ENCODE measurements at places on chromosomes 3 and 15.

DNA sequence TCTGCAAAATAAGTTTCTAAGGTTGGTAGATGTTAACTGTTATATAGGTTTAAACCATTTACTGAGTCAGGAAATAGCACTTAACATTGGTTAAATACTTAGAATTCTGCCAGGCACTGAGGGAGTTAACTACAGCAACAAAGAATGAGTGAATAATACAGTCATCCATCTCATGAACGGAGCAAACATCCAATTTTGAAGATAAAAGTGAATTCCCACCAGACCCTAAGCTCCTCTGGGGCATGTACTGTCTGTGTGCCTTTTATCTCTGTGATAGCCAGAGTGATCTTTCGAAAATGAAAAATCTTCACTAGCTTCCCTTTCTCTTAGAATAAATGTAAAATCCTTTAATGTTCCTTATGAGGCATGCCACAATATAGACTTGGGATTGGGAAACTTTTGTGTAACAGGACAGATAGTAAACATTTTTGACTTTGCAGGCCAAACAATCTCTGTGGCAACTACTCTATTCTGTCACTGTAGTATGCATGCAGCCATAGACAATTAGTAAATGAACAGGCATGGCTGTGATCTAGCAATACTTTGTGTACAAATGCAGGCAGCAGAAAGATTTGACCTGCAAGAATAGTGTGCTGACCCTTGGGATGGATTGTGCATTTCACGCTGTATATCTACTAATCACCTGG lies 294.5 kb upstream of the LMCD1 start:
- no peak for DNase-seq

DNA sequence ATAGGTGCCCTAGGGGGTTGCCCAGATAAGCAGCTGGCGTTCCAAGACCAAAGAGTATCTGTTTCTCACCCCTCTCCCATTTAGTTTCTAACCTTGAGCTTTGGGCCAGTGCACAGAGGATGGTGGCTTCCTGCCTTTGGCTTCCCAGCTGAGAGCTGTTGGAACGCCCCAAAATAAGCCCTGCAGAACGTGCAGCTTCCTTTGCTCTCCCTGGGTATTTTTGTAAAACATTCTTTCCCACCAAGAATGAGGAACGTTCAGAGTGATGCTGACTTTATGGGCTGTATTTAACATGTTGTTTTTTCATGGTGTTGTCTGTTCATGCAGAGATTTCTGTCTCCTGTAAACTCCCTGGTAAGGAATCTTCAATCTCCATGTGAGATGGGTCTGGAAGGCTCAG lies 63.8 kb downstream of the LPP start:
- no peak for DNase-seq

DNA sequence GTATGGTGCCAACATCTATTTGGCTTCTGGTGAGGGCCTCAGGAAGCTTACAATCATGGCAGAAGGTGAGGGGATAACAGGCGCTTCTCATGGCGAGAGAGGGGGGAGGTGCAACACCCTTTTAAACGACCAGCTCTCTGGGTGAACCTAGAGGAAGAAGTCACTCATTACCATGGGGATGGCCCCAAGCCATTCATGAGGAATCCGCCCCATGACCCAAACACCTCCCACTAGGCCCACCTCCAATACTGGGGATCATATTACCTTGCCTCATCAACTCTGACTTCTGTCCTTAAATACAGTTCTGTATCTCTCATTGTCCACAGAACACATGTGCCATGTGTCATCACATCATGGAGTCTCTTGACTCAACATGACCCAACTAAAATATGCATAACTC lies 37.5 kb upstream of the CLRN1 start:
- DNase-seq = no peak

DNA sequence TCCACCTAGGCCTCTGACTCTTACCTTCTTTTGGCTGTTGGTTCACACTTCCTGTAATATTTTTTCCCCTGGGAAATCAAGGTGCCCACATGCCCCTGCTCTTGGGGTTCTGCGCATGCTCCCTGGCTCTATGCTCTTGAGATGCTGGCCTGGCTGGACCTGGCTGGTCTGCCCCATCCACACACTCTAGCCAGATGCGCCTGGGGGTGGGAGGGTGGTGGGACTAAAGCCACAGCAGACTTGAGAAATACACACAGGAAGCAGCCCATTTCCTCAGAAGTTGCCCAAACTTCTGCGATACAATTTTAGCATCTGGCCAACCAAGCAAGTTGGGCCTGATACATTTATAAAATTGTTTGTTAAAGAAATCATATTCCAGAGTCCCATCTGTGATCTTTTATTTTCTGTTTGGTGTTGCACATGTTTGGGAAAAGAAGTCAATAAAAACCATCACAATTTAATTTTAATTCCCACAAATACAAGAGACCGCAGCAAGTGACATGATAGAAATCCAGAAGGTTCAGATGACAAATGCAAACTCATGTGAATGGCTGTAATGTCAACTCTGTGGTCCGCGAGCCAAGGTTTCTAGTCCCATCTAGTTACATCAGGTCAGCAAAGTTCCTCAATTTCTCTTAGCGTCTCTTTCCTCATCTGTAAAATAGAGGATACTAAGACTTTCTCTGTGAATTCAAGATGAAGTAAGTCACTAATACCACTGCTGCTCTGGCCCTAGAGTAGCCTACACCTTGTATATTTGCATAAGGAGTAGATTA lies 55.9 kb upstream of the MEF2A start:
- no peak for DNase-seq

GRCh38 chr3:16295298-16295890 lies 30.4 kb downstream of the OXNAD1 start:
- no peak for DNase-seq

- no peak for DNase-seq
These were observed 74.9 kb upstream of the SKOR1 start for GRCh38 chr15:67750371-67750770.

DNA sequence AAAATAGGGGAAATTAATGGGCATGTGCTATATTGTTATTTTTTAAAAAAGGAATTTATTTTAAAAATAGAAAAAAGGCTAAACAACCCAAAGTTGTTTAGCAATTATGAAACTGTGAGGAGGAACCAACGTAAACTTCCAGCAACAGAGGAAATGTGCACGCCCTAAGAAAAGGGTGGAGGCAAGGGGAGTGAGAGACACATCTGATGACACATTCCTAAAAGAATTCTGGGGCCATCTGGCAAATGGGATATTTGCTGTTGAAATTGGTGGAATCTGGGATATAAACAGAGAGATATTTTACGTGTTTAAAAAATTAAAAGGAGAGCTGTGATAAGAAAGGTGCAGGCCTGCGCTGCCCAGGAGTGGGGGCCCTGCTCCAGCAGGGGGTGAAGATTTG lies 50.8 kb upstream of the MUC13 start:
- DNase-seq = no peak

DNA sequence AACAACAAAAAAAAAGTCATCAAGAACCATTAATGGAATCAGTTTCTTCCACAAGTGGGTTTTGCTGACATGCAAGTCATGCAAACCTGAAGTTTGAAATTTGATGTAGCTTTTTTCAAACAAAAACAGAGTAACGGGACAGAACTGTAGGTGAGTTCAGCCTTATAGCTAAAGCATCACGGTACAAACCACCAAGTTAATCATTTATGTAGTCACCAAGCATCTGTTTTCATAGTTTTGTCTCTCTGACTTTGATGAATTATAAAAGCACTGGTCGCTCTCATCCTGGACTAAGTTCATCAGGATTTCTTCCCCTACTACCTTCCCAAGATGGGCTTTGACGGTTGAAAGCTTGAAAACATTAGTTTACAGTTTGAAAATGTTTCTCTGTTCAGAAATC lies 117.0 kb upstream of the SAMMSON start:
- DNase-seq = no peak

DNA sequence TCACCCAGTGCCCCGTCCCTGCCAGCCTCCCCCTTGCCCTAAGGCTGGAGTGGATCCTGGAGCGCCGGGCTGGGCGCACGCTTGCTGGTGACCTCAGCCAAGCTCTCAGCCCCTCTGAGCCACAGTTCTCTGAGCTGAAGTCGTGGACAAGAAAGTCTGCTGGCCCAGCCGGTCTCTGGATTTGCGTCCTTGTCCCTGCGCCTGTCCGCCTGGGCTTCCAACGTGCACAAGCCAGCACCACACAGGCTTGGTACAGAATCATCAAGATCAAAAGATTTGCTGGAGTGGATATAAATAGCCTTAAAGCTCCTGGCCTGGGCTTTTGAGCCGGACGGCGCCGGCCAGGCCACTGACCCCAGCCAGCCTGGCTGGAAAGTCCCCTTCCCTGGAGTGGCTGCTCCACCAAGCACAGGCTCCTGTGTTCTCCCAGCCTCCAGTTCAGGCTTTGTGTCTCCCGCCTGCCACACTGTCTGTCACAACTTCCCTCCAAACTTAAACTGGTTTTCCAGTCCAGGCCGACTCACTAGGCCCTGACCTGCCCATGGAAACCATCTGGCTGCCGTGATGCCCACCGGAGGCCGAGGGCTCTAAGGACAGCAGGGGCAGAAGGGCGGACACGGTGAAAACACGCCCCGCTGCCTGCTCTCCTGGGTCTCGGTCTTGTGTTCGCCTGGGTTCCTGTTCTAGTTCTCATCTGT lies 156.2 kb downstream of the NUP210 start:
- no peak for DNase-seq

DNA sequence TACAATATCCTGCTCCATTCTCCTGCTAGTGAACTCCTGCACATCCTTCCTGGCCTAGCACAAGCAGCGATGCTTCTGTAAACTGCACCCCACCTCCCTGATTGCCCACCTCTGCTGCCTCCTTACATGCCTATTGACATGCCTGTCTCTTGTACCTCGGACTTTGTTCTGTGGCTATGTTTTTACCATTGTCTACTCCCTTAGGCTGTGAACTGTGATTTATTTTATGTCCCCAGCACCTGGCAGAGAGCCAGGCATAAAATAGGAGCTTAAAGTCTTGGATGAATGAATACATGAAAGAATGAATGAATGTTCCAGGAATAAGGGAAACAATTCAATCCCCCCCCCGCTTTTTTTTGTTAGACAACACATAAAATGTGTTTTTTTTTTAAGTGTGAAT lies 210.0 kb downstream of the MYRIP start:
- DNase-seq = no peak

DNA sequence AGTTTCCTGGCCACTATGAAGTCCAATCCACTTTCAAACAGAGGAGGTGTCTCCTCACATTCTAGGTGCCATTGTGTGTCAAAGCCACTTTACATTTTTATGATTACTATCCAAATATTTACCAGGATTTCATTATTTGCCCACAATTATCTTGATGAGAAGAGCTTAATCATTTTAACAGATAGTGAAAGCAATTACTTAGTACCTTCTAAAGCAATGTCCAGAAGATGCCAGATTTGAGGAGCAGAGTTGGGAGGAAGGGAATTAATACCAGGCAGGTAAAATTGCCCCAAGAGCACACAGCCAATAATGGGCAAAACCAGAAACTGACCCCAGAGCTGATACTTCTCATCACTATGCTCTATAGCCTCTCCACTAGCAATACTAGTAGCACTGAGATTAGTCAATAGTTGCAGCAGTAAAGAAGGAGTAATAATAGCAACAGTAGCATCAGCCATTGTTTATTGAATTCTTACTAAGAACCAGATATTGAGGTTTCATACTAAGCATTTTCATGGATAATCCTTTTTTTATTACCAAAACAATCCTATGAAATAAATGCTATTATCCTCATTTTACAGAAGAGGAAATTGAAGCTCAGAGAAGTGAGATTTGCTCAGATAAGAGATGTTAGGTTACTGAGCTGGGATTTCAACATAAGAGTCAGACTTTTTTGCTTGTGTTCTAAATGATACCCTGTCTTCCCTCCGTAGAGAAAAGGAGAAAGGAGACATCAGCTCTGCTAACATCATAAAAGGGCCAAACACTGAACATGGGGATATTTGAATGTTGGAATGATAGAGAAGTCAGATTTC lies 509.3 kb upstream of the CFAP20DC start:
- DNase-seq = no peak

DNA sequence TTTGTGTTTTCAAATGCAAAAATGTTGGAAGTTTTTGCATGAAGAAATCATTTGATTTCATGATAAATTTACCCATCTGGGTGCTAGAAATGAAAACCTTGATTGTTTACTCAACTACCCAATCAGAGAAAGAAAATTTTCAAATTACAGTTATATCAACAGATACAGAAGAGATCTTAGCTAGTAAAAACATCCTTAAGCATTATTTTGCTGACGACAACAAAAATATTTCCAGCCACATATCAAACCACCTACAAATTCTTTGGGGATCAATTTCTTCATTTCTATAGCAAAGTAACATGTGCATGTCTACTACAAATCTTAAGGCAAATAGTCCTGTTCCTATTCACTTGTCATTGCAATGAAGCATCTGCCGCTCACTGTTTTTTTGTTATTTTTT lies 530.3 kb downstream of the ZIC1 start:
- no peak for DNase-seq

- no peak for DNase-seq
These were observed 40.9 kb downstream of the STRIT1 start for GRCh38 chr3:155252535-155252934.

DNA sequence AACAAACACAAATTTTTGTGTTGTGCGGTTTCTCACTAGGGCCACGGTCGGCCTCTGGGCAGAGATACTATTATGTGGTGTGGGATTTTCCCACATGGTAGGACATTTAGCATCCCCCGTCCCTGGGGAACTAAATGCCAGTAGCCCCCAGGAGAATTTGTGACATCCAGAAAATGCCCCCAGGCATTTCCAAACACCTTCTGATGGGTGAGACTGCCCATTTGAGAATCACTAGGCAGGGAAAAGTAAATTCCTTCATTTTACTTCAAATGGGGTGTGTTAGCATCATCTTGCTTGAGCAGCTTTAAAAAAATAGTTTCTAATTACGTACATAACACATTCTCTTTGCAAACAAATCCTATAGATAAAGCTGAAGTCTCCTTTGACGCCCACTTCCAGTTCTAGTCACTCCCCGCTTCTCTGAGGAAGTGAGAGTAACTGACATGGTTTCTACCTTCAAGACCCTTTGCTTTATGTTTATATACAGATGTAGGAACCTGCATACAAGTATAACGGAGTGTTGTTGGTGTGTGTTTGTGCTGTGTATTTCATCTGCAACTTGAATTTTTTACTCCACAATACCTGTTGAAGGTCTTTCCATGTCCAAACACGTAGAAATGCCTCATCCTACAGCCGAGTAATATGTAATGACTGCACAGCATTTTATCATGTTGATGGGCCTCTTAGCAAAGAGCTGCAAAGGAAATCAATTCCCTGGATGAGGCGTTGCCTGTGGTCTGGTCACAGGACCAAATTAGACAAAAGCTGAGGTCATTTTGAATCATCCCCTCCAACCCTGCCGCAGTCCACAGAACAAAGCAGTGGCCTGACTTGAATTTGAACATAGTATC lies 31.4 kb upstream of the ZBTB38 start:
- no peak for DNase-seq

DNA sequence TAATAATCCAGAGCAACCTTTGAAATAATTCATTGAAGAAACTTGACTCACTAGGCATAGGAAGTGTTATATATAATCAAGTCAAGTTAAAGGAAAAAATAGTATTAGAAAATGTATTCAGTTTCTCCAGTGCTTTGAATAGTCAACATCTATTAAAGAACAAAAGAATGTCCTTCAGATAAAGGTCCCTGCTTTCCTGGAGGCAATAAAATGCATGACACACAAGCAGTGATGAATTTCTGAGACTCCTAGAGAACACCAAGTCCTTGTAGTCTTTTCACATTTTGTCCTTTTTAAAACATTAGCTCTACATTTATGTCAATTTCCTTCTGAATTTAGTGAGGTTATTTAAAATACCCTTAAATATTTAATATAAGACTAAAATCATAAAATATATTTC lies 695.5 kb downstream of the EPHA3 start:
- DNase-seq = no peak
